Transverse colon (tissue), 4 donors: ENCODE measurements at places on chromosomes 7 and 10.
A peak's percentile ranks its signal among the peaks of the same experiment; 100 is the strongest.

DNA sequence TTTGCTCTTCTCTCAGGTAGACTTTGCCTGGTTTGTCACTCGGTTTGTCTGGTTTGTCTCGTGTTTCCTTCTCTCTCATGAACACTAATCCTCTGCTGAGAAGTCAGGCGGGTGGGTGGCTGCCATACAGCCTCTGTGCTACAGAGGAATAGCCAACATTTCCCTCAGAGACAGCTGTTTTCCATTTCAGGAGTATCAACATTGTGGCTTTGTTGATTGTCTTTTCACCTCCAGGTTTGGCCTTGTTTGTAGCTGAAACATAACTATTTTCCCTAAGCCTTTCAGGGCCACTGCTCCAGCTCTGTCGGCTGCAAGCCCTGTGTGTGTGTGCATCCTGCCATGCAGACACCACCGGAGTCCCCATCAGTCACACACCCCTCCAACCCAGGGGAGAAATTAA, 122.8 kb downstream of the BAMBI start:
- H3K4me1 ChIP-seq = no peaks in the 10 kb centered on the region
- no peak overlapping the region for H3K4me3 ChIP-seq
- no peaks in the 10 kb centered on the region for H3K27me3 ChIP-seq

DNA sequence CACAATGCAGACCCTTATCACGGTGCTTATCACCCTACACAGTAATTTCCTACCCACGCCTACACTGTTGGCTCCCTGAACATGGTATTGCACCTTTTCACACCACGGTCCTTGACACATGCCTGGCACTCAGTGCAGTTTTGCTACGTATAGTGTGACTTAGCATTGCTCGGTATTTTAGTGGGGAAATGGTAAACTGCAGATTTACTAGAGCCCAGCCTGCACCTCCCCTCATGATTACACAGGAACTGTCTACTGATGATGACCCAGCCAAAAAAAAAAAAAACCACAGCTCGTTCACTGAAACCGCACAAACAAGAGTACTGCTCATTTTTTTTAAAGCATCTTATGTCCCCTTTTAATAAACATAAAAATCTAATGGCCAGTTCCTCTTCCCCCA, 124.2 kb upstream of the ZNF746 start:
- H3K4me1 ChIP-seq = peaks cover 23% of the 10 kb centered on the region
- H3K27ac ChIP-seq = no peak overlapping the region
- no peaks in the 10 kb centered on the region for H3K27me3 ChIP-seq
- DNase-seq = no peak

GRCh38 chr7:130486114-130486953, 5.6 kb upstream of the MEST start:
- peaks cover 7% of the 10 kb centered on the region for H3K27me3 ChIP-seq
- peak overlapping the region; percentile 74 for H3K27ac ChIP-seq
- no peaks in the 10 kb centered on the region for H3K36me3 ChIP-seq
- DNase-seq = peak; percentile 87
- peak overlapping the region; percentile 53 for H3K4me3 ChIP-seq

DNA sequence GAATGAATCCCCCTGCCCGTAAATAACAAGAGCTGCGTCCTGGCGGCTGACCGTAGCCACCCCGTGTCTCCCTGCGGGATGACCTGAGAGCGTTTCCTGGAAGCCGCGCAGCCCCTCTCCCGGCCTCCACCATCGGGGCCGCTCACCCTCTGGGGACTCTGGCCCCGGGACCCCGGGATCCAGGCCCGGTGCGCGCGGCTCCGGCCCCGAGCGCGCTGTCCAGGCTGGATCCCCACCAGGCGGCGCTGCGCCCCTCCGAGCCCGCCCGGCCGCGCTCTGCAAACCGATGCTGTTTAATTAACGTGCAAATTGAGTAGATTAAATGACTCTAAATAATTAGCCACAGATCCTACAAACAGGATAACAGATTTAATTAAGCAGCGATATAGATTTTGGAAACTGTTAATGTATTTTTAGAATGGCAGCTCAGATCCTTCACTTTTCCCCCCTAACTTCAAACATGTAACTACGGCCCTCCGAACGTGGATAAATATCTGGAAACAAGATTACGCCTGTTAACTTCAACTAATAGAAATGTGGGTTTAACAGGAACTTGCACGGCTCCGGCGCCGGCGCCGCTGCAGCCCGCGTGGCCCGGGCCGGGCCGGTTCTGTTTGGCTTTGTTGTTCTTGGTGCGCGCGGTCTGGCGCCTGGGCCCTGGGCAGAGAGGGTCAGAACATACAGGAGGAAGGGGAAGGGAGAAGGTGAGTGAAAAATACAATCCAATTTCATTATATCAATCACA, 7.1 kb upstream of the UNCX start:
- H3K27me3 ChIP-seq = peaks cover 99% of the 10 kb centered on the region
- no peaks in the 10 kb centered on the region for H3K4me1 ChIP-seq
- H3K27ac ChIP-seq = no peak overlapping the region

DNA sequence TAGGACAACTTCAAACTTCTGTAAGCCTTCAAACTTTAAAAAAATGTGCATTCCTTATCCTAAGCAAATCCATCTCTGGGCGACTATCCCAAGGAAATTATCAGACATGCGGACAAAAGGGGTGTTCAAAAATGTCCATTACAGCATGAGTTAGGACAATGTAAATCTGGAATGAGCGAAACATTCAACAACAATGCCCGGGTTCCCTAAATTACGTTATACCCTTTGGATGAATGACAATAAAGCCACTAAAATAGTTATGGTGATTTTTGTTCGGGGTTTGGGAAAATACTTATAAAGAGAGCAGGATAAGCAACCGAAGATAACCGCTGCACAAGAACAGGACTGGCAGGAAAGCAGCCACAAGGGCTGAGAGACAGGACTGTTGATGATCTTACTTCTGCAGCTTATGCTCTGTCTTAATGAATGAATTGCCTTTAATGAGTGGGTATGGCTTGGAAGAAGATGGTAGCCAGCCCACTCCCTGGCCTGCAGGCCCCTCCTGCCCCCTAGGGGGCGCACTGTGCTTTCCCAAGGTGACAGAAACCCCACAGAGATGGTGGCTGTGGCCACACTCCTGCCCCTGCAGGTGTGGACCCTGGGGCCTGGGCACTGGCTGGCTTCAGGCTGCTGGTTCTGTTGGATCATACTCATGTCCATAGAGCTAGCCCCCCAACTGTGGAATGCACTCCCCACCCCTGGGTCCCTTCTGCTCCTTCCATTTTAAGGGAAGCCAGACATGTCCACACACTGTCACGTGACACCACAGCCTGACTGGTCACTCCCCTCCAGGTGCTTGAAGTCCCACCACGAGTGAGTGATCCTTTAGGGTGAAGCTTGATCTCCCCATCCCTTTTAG, 45.0 kb downstream of the ZCCHC24 start:
- DNase-seq = peak; percentile 49
- peaks cover 93% of the 10 kb centered on the region for H3K4me1 ChIP-seq
- no peaks in the 10 kb centered on the region for H3K27me3 ChIP-seq

DNA sequence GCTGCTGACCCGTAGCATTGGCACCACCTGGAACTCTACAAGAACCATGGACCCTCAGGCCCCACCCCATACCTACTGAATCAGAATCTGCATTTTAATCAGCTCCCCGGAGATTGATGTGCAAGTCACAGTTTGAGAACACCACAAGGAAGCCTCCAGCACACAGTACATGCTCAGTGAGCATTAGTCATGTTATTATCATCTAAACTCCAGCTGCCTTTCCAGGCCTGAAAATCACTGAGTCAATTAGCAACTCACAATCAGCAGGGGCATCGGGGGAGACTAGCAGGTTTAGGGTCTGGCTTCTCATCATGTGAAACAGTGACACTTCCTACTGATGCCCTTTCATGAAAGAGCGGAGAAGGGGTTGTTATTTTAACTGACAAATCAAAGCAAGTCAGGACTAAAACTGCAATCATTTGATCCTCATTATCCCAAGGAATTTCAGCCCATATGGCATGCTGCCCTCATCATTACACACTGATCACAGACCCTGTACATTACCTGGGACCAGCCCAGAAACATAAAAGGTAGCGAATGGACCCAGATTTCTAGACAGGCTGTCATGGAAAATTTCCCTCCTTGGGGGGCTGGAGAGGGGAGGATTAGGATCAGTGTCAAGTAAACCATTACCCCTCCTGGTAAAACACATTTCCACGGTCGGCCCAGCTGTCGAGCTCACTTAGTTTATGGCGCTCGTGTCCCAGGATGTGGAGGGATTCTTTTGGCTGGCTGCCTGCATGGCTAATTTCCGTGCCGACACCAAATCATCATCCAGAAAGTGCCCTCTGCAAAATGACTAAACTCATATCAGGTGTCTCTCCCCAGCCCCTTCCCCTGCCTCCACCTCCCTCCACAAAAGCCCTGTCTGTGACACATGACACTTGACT, 122.8 kb downstream of the PRLHR start:
- no peak overlapping the region for H3K27ac ChIP-seq
- H3K4me1 ChIP-seq = no peaks in the 10 kb centered on the region
- no peak overlapping the region for H3K4me3 ChIP-seq

- H3K27ac ChIP-seq = peak overlapping the region; percentile 100
- H3K4me1 ChIP-seq = peaks cover 40% of the 10 kb centered on the region
- peak overlapping the region; percentile 96 for H3K4me3 ChIP-seq
- H3K27me3 ChIP-seq = no peaks in the 10 kb centered on the region
- peak; percentile 89 for DNase-seq
Observed at GRCh38 chr10:80203835-80204676, 1.3 kb downstream of the ANXA11 start.
